ENCODE measurements at places on chromosomes 1 and 21.

DNA sequence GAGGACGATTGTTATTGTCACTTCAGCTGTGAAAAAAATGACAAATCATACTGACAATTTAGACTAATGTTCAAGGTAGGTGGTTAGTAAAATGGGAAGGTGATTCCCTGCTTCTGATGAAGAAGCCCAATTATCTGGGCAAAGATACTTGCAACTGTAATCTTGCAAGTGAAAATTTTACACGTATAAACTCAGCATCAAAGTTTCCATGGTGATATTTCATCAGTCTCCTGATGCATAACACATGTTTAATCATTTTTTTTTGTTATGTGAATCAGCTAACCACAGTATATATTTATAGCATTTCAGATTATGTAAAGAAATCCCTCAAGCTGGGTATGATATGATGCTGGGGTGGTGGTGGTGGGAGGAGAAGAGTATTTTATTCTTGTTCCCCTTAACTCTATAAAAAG lies 16.4 kb upstream of the KCNK1 start:
- no peak for DNase-seq

- DNase-seq: no peak
Observed at GRCh38 chr1:63366908-63367214, 566 bp upstream of the ALG6 start.

DNA sequence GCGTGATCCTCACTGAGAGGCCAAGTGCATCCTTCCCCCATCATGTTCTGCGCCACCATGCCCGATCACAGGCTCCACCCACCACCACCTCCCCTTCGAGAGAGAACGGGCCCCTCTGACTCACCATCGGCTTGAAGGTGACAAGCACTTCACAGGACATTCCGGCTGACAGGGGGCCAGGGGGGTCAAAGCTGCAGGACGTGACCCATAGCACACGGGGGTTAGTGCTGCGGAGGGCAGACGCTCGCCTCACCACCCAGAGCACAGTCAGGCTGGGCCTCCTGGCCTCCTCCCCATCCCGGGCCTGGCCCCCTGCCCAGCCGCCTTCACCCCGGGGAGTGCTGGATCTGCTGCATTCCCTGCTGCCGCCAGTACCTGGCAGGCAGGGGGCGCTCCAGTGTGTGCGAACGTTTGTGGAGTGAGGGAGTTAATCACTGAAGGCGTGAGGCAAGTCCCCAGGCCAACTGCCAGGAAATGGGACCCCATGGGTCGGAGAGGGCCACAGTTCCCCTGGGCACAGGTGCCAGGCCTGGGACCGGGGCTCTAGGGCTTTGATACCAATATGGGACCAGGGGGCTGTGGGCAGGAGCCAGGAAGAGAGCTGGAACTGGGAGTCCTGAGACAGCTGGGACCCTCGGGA lies 40.9 kb upstream of the TMEM52 start:
- DNase-seq: peak; percentile 81

GRCh38 chr1:171988243-171988885 lies 147.1 kb downstream of the DNM3 start:
- peak; percentile 76 for DNase-seq

- DNase-seq: peak; percentile 78
Observed at GRCh38 chr1:82632155-82632554, 831.4 kb downstream of the ADGRL2 start.

DNA sequence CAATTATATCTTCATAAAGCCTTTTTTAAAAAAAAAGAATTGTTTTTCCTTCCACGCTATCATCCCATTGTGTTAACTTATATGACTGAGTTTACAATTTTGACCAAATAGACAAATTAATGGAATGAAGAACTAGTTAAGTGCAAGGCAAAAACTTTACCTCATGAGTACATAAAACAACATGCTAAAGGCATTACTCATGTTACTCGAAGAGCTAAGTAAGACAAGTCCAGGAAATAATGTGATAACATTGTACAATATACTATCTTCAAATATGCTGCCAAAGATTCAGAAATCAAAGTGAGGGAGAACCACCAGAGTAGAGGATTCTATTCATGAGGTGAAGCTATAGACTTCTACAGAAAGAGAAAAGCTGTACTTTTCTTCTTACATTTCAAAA lies 24.2 kb upstream of the DYNLT5 start:
- no peak for DNase-seq

- DNase-seq: no peak
Observed at GRCh38 chr21:29306920-29307319, 8.2 kb downstream of the BACH1 start.

DNA sequence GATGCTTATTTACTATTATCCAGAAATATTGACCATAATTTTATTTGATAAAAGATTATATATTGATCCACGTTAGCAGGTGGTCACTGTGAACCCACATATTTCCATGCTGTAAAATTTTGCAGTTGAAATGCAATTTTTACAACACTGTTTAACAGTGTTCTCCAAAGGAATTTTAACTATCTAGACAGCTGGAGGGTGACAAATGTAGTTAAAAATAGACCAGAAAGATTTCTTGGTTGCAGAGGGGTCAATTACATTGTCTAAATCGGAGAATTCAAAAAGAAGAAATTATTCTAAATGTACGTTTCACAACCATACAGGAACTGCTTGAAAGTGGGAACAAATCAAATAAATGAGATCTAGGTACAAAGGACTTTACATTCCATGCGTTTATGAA lies 625.2 kb upstream of the NCAM2 start:
- DNase-seq: no peak

DNA sequence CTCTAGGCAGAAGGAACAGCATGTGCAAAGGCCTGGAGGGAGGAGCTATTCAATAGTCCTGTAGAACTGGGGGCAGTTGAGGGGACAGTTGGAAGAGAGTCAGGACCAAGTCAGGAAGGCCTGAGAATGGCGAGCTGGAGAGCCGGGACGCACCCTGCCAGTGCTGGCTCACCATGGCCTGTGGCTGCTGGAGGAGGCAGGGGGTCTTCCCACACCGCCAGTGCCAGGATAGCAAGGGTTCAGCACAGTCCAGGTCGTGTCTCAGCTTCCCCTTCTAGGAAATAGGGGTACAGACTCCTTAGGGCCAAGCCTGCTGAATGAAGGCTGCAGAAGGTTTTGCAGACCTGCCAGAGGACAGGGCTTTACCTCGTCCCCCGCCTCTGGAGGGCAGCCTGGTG lies 7.3 kb downstream of the PODN start:
- DNase-seq: no peak

DNA sequence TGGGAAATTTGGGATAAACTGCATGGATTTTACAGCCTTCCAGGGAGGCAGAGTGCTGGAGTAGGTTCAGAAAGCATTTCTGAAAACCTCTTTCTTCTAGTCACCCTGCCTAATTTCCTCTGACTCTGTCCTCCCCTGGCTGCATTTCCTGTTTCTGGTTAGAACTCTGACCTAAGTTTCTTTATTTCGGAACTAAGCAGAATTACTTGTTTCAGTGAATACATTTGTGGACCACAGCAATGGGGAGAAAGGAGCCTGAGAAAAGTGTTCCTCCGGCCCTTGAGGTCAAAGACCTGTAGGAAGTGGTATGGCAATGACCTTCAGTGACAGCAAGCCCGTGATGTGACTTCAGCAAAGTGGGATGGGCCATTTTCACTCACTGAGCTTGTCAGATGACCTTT lies 173.4 kb upstream of the RUNX1 start:
- no peak for DNase-seq

DNA sequence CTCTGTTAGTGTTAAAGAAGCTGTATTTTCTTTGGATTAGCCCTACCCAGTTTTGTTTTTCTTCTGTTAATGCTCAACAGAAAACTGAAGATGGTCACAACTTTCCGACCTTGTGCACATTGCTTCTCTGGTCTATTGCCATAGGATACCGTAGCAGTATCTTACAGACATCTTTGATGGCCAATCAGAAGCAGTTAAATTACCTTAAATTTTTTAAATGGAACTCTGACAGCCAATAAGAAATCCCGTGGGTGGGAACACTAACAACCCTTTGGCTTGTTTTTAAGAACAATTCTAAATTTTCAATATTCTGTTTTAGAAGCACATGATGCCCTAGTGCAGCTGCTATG lies 17.2 kb downstream of the NFYC start:
- DNase-seq: no peak

DNA sequence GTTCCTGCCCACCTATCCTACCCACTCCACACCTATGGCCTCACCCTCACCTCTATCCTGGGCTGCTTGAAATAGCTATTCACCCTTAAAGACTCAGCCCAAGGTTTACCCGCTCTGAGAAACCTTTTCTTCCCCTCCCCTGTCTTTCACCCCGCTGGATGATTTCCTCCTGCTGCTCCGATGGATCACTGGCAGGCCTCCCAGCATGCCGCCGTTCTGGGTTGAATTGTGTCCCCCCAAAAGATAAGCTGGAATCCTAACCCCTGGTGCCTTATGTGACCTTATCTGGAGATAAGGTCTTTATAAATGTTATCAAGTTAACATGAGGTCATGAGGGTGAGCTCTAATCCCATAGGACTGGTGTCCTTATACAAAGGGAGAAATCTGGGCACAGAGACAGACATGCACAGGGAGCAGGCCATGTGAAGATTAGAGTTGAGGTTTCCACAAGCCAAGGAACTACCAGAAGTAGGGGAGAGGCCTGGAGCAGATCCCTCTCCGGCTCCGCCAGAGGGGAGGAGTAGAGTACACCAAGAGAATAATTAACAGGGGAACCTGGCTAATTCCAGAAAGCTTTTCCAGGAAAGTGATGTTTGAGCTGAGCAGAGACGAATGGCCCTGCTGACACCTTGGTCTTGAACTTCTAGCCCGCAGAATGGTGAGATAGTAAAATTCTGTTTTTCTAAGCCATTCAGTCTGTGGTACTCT lies 110.0 kb upstream of the SERBP1 start:
- DNase-seq: no peak

DNA sequence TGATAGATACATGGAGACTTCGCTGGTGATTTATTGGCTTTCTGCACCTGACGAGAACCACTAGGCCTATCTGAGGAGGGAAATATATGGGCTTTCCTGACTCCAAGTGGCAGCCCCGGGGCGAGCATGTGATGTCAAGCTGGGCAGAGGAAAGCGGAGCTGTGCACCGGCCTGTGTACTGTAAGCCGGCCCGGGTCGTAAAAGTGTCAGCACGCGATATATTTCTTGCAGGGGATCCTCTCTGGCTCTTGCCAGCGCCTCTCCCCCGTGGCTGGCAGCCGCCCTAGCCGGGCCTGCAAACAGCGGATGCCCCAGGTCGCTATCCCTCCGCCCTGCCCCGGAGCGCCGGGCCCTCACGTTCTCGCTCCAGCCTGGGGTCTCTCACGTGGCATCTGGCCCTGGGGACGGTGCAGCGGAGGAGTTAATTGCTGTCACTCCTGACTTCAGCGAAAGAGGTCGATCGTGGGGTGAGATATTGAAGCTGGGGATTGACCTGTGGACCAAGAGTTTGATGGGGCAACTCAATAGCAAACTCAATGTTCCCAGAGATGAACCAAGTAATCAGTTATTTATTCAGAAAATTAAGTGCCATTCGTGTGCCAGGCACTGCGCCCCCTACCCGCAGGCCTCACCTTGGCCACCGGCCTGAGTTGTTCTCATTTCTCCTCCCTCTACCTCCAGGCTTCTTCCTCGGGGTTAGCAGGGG lies 41.0 kb upstream of the HAO2 start:
- DNase-seq: peak; percentile 92

- no peak for DNase-seq
Observed at GRCh38 chr1:25563330-25564215, 20.2 kb downstream of the LDLRAP1 start.

GRCh38 chr1:89799495-89799894 lies 21.3 kb upstream of the LRRC8D start:
- DNase-seq: no peak

Data from NCI-H1417 (cell line).